Stimulated activated CD4-positive, alpha-beta T cell treated with anti-CD3 and anti-CD28 coated beads, Interleukin-12 subunit alpha, Interleukin-12 subunit beta, amount 100 ng/mL, for 24 hours (primary cell): ENCODE measurements at places on chromosomes 2 and 18.

- no peak for DNase-seq
These were observed 390.9 kb upstream of the FANCL start for GRCh38 chr2:58631986-58632385.

GRCh38 chr2:239263669-239264491 lies 136.9 kb downstream of the HDAC4 start:
- no peak for DNase-seq

- peak; percentile 32 for DNase-seq
These were observed 36.1 kb upstream of the MRPL33 start for GRCh38 chr2:27735263-27735904.

DNA sequence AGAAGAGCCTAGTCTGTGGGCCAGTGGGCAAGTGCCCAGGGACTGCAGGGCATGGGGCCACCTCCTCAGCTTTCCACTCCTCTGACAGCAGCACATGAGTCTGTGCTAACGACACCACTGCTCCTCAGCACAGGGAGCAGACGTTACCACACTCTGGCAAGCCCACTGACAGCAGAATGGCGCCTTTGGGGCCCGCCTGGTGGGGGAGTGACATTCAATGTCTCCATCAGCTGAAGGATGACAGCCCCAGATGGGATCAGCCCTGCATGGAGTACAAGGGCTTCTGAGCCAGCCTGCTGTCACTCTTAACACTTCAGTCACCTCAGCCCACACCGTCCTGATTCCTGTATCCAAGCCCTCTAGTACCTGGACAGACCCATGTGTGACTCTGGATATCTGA lies 149.4 kb upstream of the SMAD2 start:
- DNase-seq, result no peak

GRCh38 chr2:43139501-43139900 lies 86.9 kb downstream of the ZFP36L2 start:
- DNase-seq, result no peak

DNA sequence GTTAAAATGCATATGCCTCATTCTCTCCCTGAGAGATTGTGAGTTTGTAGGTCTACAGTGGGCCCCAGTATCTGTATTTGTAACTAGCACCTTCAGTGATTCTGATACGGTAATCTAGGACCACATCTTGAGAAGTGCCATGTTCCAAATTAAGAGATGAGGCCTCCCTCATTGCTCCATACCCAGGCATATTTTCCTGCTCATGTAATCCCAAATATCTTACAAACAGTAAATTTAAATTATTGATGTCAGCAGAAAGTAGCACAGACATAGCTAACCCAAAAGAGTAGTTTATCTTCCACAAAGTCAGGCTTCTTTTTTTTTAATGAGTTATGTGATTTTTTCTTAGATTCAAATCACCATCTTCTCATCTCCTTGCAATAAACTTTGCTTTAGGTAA lies 263.8 kb downstream of the SETBP1 start:
- DNase-seq, result no peak

- DNase-seq, result no peak
These were observed 99.3 kb downstream of the C1QL2 start for GRCh38 chr2:119059287-119059686.

DNA sequence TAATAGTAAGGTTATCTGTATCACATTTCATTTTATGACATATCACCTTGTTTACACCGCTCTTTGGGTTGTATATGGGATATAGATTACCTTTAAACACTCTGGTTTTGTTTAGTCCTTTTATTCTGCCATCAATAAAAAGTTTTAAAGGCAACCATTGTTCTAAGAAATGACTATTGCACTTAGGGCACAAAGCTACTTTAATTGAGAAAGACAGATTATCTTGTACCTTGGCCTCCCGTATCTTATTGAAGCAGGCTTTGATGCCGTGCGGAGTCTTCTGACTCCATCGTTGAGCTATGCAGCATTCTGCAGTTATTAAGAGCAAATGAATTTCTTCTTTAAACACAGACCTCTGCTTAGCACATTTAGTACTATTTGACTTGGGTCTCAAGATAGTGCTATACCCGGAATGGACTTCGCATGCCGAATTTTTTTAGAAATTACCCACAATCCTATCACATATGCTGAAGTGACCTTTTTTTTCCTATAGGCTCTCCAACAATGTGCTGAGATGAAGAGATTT lies 16.7 kb downstream of the PKDCC start:
- no peak for DNase-seq

GRCh38 chr2:158975271-158975921 lies 7.0 kb downstream of the TANC1 start:
- no peak for DNase-seq

DNA sequence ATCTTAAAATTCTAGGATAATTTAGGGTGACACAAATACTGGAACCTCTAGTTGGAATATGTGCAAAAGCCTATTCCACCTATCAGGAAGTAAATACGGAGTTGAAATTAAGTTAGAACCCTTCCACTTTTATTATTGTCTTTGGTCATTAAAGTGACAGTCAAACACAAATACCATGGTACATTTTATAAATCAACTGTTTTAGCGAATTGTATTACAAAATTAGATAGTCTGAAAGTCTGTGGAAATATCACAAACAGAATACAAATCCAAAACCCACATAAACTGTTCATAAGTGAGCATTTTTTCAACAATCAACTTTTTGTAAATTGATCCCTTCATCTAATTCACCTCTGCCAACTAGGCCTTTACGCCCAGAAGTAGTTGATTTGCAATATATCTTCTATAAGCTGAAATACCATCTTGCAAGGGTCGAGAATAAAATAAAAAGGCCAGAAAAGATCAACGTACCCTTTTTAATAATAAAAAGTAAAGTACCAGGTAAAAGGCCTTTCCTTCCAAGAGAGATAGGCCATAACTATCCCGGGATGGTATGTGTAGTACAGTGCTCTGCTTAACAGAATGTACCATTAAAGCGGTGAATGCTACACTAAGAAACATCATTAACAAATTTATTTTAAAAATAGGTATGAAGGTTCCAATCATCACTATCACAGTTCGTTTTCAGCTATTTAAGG lies 1.3 kb downstream of the USP34 start:
- DNase-seq, result no peak

- DNase-seq, result no peak
These were observed 19.3 kb upstream of the TTR start for GRCh38 chr18:31572368-31572767.

DNA sequence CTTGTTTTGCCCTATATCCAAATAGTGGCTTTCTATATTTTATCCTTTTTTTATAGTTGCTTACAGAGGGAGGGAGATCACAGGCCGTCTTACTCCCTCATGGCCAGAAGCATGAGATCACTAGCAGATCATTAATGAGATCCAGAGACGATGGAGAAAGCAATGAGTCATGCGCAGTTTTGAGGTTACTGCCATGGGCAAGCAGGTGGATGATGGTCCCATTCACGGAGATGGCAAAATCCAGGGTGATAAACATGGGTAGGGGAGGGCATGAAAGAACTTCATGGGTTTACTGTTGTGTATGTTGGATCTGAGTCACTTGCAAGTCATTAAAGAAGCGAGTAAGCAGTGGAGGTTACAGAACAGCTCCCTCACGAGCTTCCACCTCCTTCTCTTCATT lies 60.4 kb downstream of the C18orf63 start:
- no peak for DNase-seq

GRCh38 chr2:236991874-236992273 lies 93.8 kb upstream of the COPS8 start:
- DNase-seq, result no peak

GRCh38 chr2:171959998-171960397 lies 37.7 kb downstream of the HAT1 start:
- no peak for DNase-seq

DNA sequence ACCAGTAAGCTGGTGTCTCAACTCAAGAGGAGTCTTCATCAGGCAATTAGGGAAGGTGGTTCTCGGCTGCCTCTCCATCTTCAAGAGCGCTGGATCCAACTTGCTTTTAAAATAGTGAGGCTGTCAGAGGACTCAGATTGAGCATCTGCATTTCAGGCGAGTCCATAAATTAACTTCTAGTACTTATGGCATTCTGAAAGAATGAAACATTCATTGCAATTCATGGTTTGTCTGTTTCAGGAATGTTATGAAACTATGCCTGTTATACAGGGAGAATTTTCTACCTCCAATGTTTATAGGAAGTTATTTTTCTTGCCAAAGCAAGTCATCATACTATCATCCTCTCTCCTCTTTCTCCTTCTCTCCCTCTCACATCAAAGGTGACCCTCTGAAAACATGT lies 883.2 kb downstream of the SLC4A3 start:
- DNase-seq, result no peak

GRCh38 chr18:32773382-32773712 lies 524 bp upstream of the KLHL14 start:
- DNase-seq, result no peak

GRCh38 chr2:174635776-174636404 lies 38.3 kb upstream of the WIPF1 start:
- no peak for DNase-seq

DNA sequence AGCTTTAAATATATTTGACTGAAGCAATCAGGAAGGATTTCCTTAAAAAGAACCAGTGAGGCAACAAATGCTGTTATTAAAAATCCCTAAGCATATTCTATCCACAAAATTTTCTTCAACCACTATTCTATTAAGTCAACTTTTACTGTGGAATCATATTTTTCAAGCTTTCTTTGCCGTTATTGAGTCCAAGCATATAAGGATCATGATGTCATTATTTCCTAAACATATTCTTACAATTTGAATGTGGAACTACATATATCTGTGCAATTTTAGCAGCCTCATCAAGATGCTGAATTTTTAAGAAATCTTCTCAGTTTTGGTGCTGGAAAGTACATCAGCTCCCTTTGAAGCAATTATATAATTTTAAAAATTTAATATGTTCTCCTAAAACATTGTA lies 5.6 kb downstream of the IFIH1 start:
- no peak for DNase-seq

DNA sequence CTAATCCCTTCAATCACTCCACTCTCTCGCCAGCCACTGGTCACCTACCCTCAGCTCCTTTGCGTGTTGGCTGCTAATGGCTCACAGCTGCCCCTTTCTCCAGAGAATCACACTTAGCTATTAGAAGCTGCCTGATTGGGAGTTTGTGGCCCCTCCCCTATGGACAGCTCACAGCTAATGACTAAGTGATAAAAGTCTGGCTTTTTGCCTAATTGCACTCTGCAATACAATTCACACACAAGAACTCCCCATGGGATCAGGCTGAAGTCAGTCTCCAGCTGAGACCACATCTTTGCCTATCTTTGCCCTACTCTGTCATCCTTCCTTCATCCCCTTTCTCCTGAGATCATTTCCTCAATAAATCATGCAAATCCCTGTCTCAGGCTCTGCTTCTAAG lies 701.9 kb upstream of the RAB6C start:
- DNase-seq, result no peak

- no peak for DNase-seq
These were observed 516.6 kb upstream of the ZEB2 start for GRCh38 chr2:145036421-145037011.

DNA sequence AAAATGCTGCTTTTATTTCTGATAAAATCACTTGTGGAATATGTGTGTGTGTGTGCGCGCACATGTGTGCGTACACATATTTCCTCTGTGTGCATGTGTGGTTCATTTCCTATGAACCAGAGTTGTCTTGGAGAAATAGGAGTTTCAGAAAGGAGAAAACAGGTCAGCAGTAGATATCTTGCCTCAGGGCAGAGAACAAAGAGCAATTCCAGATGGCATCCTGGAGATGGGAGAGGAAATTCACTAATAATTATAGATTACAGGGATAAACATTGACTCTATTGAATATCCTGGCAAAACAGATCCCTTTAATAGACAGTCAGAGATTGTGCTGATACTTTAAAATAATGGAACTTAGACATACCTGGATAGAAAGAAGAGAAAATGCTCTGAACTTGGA lies 298.0 kb downstream of the TRIB2 start:
- DNase-seq, result no peak

DNA sequence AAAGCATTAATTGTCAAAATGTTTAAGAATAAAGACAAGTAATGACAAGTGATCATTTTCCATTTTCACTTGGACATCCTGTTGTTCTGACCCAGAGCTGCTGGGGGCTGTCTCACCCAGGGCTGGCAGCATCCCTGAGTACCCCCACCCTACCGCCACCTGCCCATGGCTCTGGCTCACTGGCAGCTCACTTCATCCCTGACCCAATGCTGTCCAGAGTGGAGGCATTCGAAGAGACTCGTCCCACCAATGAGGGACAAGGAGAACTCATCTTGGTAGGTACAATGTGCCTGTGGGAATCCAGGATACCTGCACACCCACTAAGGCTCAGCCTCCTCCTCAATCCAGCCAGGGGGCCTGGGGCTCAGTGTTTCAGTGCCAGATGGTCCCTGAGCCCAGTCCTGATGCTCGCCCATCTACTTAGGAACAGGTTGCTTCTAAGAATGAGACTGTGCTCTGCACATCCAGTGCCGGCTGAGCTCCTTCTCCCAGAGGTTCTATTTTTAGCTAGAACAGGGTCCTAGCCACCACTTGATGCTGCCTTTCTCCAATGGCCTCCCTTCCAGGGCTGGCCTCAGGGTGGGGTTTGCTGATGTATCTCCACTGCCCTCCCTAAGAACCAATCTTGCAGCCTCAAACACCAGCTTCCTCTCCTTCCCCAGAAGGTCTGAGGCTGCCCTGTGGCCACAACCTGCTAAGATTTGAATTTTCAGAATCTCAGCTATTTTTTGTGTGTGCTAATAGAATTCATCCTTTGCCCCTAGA lies 53.7 kb downstream of the ADD2 start:
- no peak for DNase-seq

DNA sequence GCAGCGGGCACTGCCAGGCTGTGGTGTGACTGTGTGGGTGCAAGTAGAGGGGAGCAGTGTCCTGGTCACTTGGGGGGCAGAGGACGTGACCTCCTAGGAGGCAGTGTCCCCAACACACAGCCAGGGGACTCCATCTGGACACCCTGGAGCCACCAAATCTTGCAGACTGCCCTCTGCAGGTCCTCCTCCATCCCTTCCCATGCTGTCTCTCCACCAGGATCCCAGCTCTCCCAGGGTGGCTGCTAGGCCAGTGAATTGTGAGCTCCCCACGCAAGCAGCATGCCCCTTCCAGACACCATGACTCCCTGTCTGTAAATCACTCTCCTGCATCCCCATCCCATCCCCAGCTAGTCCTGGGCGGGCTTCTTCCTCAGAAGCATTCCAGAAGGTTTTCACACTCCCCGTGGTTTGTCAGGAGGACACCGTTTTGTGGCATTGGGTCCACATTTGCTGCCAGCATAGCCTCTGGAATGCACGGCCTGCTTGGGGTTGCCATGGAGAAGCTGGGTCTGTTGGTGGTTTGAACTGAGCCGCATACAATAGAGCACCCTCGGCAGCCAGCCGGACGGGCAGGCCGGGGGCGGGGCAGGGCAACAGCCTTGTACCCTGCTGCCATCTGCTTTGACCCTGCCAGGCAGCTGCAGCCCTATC lies 210.7 kb downstream of the KLHL29 start:
- DNase-seq, result no peak

DNA sequence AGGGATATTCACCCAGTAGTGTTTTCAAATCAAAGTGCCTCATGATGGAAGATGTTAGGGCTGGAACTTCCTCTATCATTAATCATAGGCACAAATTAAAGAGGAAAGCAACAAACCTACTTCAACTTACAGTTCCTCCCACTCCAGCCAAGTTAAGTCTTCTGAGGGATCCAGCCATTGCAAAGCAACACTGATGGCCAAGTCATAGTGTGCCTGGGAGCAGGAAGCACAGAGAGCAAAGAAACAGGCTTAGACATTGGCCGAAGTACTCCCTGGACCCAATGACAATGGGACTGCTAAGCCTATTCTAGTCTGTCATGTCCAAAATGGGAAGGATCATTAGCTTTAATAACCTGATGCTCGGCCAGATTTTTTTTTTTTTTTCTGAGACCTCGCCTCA lies 7.0 kb downstream of the C2orf80 start:
- no peak for DNase-seq

- DNase-seq, result no peak
These were observed 68.5 kb downstream of the ETAA1 start for GRCh38 chr2:67465623-67466022.
